Stimulated activated CD8-positive, alpha-beta memory T cell treated with anti-CD3 and anti-CD28 coated beads, Interleukin-4, amount 100 ng/mL, for 4 hours (primary cell): ENCODE measurements at places on chromosomes 1 and 21.

DNA sequence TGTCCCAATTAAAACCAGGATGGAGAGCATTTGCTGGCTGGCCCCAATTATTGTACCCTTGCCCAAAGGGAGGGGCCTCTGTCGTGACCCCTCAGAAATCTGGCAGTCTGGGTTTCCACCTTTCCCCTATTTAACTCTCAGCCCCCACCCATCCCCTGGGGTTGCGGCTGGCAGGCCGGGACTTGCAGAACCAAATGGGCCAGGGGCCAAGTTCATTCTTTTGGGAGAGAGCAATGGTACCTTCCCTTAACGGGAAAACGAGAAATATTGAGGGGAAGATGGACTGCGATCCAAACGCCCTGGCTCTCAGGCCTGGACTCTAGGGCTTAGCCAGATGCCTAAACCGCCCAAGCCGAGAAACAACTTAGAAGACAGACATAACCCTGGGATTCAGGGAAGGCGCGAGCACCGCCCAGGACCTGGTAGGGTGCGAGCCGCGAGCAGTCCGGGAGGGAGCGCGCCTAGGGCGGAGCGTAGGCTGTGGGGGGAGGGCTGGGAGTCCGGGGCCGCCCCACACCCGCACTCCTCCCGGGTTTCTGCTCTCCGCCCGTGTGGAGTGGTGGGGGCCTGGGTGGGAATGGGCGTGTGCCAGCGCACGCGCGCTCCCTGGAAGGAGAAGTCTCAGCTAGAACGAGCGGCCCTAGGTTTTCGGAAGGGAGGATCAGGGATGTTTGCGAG lies at the start of gene SLC27A3:
SLC27A3 (plus strand) TSS at position 628 of the 678 bp plus-strand sequence. CDS start 91 bp downstream, outside the sequence.
- no peak for DNase-seq

GRCh38 chr1:29391362-29391880 lies 155.1 kb downstream of the PTPRU start:
- DNase-seq = no peak

GRCh38 chr1:94798054-94798453 lies 22.1 kb upstream of the SLC44A3 start:
- DNase-seq = no peak

DNA sequence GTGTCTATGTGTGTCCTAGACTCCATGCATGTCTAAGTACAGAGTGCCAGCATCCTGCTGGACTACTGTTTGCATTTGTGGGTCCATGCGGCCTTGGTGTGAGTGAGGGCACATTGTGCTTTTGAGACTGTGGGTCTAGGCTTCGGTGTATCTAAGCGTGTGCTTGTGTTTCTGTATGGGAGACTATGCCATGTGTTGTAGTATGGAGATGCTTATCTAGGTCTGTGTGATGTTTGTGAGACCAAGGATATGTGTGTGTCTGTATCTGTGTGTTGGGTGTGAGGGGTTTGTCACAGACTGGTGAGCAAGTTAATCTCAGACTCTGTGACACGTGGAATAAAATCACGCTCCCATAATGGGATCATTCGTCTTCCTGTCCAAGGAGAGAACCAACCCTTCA lies 14.5 kb downstream of the AHDC1 start:
- DNase-seq = no peak

DNA sequence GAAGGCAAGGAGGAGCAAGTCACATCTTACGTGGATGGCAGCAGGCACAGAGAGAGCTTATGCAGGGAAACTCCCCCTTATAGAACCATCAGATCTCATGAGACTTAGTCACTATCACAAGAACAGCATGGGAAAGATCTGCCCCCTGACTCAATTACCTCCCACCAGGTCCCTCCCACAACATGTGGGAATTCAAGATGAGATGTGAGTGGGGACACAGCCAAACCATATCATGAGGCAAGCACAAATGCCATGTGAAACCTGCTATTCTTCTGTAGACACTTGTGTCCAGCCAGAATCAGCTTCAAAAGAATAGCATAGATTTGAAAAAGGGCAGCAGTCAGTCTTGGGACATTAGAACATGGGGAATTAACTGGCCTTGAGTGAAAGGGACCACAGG lies 32.2 kb upstream of the UBE2U start:
- DNase-seq = no peak

- no peak for DNase-seq
Measured at GRCh38 chr1:36387141-36387949, 1.6 kb upstream of the STK40 start.

DNA sequence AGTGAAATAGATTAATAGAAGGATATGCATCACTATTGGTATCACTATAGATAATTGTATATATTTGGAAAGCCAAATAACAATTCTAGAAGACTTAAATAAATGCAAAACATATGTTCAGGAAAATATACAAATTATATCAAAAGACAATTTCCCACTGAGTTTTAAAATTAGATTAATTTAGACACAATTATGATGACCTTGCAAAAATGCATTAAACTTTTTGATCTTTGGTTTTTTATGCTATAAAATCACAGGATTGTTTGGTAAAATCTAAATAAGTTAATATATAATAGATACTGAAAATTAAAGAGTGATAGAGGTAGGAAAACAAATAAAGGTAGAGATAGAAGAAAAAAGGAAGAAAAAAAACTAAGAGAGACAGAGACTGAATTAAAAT lies 2027.7 kb downstream of the MRPL39 start:
- no peak for DNase-seq

DNA sequence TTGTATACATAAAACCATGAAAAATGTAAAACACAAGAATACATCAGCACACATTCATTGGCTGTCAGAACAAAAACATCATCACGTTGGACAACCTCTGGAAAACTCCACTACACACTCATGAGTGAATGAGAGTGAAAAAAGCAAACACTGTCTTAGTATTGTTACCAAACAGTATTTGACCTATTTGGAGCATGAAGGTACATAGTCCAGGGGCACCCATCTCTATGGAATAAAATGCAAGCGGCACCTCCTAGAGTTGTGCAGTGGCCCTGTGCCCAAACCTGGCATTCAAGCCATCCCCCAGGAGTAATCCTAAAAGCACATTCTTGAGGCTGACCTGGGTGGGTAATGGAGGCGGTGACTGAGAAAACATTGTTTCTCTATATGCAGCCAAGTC lies 67.0 kb upstream of the SOD1 start:
- DNase-seq = no peak

- DNase-seq = no peak
Measured at GRCh38 chr1:235703506-235703905, 53.9 kb upstream of the GNG4 start.

- DNase-seq = no peak
Measured at GRCh38 chr1:115237507-115237906, 100.5 kb downstream of the NGF start.

DNA sequence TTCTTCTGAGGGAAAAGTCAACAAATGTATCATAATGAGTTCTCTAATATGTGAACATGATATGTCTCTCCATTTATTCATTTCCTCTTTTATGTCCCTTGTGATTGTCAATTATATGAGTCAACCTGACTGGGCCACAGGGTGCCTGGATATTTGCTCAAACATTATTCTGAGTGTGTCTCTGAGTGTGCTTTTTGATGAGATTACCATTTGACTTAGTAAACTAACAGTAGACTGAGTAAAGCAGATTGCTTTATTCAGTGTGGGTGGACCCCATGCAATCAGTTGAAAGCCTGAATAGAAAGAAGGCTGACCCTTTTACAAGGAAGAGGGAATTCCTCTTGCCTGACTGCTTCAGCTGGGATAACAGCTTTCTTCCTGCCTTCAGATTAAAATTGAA lies 142.6 kb downstream of the SLC35F3 start:
- no peak for DNase-seq

- no peak for DNase-seq
Measured at GRCh38 chr21:31781737-31782136, 49.8 kb upstream of the SCAF4 start.

DNA sequence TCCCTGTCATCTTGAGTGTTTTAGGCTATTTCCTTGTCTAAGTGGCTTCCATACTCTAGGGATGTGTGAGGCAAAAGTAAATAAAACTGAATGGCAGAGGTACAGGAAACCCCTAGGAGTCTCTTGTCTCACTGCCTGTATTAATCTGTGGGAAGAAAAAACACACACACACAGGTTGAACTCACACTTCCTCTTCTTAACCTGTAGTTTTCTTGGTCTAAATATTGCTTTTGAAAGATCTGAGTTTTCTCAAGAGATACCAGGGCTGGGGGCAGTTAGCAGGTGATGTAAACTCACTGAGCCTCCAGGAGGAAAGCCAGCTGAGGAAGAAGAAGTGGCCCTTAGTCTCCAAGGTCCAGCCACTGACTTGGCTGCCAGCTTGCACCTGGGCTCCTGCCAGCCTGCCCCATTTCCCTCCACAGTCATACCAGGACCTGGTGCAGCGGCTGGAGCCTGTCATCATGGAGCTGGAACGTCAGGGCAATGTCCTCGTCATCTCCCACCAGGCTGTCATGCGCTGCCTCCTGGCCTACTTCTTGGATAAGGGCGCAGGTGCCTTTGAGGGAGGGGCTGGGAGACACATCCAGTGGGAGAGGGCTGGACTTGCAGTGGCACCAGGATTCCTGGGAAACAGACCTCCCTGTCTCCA lies 16.9 kb downstream of the PFKFB2 start:
- no peak for DNase-seq

DNA sequence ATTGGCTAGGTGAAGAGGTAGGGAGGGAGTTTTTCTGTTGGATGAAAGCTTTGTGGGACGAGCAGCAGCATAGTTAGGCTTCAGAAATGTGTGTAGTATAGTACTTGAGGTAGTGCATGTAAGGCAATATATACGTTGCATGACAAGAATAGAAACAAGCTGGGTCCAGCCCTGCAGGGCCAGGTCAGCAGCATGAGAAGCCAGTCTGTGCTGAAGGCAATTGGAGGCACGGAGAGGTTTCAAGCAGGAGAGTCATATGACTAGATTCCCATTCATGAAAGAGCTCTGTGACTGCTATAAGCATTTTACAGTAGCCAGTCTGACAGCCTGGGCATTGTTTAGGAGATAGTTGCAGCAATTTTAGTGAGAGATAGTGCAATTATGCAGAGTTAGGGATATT lies 84.2 kb upstream of the DSCAM start:
- no peak for DNase-seq

DNA sequence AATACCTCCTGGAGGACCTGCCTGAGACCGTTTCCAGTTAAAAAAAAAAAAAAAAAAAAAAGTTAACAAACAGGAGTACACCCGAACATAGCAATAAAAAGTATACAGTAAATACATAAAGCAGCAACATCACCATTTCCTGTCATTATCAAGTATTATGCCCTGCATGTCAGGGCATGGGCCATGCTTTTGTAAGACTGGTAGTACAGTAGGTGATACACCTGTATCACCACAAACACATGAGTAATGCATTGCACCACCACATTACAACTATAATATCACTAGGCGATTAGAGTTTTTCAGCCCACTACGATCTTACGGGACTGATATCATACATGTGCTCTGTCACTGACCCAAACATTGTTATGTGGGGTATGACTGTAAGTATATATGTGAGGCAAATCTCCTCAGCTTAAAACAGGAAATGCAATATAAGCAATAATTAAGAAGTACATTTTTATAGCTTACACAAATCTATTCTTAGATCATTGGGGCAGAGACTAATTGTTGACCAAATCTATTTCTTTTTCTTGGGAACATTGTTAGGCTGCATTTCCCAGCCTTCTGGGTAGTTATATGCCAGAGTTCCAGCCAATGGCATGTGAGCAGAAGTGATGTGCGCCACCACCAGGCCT lies 98.1 kb downstream of the PLD5 start:
- DNase-seq = no peak

DNA sequence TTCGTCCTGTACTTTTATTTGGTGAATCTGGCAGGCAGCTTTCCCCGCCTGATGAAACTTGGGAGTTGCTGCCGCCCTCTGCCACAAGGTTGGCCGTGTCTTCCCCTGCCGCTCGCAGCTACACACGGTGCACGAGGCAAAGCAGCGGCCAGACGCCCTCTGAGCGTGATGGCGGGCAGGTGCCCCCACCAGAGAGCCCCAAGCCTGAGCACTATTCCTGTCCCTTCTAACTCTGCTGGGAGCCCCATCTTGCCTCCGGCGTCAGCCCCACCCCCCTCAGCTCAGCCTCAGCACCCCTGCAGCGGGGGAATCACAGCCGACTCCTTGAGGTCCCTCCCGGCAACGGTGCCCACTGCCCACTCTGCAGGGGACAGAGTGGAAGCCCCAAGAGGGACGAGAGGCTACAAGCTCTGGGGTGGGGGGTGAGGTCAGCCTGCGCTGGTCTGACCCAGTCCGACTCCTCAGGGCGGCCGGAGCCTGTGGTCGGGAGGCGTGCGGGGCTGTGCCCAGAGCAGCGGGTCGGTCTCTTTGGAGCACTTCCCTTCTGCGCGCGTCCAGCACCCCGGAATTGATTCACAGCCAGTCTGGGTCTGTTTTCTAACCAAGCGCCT lies 41.3 kb downstream of the RIPK4 start:
- no peak for DNase-seq

DNA sequence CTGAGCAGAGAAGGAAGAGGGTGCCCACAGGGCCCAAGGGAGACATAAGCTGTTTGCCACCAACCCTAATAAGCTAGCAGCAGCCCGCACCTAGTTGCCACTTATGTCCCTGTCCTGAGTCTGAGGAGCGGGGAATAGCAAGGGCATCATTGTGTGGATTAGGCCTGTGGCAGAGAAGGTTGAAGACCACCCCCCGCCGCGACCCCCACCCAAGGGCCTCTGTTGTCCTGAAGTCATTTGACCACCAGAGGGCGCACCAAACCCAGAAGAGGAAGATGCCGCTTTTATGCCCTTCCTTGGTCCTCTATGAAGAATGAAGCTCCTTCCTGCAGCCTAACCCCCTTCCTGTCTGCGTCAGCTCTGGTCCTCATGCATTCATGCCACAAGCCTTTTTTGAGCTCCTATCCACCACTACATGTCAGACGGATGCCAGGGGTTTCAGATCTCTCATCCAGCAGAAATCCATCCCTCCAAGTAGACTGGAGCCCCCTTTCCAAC lies 16.6 kb downstream of the RHBG start:
- DNase-seq = peak; percentile 70

DNA sequence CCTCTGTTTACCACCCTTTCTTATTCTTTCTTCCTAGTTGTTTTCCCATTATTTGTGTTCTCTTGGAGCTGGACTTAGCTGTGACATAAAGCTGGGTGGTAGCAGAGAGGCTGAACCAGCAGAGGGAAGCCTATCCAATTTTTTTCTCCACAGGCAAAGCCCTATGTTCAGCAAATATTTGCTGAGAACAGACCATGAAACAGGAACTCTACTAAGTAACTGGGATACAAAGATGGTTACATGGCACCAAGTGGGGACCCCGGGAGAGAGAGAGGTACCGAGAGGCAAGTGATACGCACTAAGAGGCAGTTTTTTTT lies 6.6 kb downstream of the CFAP141 start:
- no peak for DNase-seq

DNA sequence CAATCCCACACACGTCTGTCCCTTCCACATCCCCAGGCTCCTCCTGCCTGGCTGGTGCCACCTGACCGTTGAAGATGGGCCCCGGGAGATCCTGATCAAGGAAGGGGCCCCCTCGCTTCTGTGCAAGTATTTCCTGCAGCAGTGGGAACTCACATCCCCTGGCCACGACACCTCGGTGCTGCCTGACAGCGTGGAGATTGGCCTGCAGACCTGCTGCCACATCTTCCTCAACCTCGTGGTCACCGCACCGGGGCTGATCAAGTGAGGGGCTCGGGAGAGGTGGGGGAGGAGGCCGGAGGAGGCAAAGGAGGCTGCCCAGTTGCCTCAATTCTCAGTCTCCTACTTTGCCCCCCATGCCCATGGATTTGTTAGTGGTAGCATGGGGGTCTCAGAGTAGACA lies 5.6 kb downstream of the NCDN start:
- DNase-seq = no peak

- no peak for DNase-seq
Measured at GRCh38 chr1:186487163-186487562, 26.2 kb upstream of the PDC start.
